Prostate gland (tissue), 2 donors: ENCODE measurements at places on chromosomes 12 and 14.

- DNase-seq, result peak; percentile 47
- H3K27me3 ChIP-seq, result no peaks in the 10 kb centered on the region
- peaks cover 11% of the 10 kb centered on the region for H3K4me1 ChIP-seq
Observed at GRCh38 chr12:753611-754472, 1.5 kb downstream of the WNK1 start.

- H3K27ac ChIP-seq, result no peak overlapping the region
- DNase-seq, result no peak
Observed at GRCh38 chr14:21090194-21090939, 8.1 kb downstream of the ZNF219 start.

GRCh38 chr12:55733858-55734257 is 5.0 kb upstream of the CD63 start:
- DNase-seq, result no peak
- no peak overlapping the region for H3K27ac ChIP-seq
- no peaks in the 10 kb centered on the region for H3K4me1 ChIP-seq

GRCh38 chr12:4388662-4389061 is 9.2 kb upstream of the FGF23 start:
- H3K4me1 ChIP-seq, result no peaks in the 10 kb centered on the region
- no peaks in the 10 kb centered on the region for H3K36me3 ChIP-seq
- H3K27me3 ChIP-seq, result peaks cover under 1% of the 10 kb centered on the region
- no peak for DNase-seq
- H3K4me3 ChIP-seq, result no peak overlapping the region

DNA sequence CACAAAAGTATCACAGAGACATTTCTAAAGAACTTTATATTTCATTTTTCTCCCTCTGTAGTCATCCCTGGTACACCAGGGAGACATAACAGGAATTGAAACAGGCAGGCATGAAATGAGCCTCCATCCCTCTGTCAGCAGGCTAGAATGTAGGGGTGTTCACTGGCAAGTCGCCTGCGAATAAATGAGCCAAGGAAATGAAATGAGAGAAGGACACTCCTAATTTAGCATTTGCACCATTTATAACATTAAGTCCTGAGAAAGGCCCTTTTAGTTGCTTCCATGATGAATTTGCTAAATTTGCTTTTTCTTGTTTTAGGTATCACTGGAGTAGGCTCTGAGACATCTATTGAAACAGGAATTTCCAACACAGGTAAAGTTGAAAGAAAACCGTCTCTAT is 192.4 kb upstream of the CNTN1 start:
- no peak for DNase-seq
- H3K27me3 ChIP-seq, result no peaks in the 10 kb centered on the region
- H3K4me1 ChIP-seq, result no peaks in the 10 kb centered on the region
- H3K4me3 ChIP-seq, result no peak overlapping the region

DNA sequence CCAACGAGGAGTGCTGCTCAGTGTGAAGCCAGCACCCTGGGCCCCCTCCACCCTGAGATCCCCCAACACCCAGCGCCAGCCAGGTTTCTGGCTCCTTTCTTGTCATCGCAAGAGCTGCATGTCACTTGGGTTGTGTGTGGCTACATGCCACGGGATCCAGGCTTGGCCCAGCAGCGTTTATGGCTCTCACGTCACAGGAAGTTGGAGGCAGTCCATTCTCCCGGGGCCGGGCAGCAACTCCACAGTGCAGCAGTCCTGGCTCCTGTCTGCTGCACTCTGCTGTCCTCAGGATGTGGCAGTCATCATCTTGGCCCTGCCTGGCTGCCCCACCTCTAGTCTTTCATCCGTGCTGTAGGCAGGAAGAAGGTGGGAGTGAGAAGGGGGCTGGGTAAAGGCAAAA is 78.3 kb downstream of the AACS start:
- no peak overlapping the region for H3K4me3 ChIP-seq
- peak; percentile 12 for DNase-seq
- H3K27ac ChIP-seq, result no peak overlapping the region
- H3K4me1 ChIP-seq, result no peaks in the 10 kb centered on the region
- H3K27me3 ChIP-seq, result no peaks in the 10 kb centered on the region

DNA sequence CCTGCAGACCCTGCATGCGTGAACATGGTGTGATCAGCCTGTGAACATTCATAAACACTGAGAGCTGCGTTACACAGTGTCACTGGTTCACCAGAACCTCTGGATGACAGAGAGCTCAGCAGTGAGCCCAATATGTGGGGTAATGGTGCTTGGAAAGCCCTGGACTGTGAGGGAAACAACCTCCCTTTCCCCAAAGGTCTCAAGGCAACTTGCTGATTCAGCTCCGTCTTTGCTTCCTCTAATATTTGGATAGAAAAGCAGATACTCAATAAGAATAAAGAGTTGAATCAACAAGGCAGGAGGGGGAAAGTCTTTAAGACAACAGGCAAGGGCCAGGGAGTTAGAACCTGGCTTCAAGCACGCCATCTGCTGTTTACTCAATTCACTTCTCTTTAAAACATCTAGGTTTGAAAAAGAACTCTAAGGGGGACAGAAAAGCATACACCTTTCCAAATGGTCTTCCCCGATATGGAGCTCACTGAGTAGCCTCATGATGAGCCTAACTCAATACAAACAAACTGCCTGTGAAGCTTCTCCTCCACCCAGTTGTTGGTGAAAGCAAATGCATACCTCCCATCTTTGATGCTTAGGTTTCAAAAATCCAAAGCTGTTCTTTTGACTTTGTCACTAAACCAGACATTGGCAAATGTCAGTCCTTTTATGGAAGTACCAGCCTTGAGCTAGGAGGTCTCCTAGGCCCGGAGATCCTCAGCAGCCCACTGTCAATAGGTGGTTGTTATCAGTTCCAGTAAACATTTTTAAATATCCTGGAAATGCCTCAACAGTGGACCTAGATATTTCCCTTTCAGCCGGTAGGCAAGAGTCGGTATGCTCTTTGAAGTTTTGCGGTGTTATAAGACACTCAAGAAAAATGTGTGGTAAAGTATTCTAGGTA is 76.1 kb downstream of the SAMD4A start:
- H3K36me3 ChIP-seq, result no peaks in the 10 kb centered on the region
- no peaks in the 10 kb centered on the region for H3K4me1 ChIP-seq
- H3K27ac ChIP-seq, result no peak overlapping the region
- H3K27me3 ChIP-seq, result no peaks in the 10 kb centered on the region
- no peak for DNase-seq
- H3K4me3 ChIP-seq, result no peak overlapping the region

DNA sequence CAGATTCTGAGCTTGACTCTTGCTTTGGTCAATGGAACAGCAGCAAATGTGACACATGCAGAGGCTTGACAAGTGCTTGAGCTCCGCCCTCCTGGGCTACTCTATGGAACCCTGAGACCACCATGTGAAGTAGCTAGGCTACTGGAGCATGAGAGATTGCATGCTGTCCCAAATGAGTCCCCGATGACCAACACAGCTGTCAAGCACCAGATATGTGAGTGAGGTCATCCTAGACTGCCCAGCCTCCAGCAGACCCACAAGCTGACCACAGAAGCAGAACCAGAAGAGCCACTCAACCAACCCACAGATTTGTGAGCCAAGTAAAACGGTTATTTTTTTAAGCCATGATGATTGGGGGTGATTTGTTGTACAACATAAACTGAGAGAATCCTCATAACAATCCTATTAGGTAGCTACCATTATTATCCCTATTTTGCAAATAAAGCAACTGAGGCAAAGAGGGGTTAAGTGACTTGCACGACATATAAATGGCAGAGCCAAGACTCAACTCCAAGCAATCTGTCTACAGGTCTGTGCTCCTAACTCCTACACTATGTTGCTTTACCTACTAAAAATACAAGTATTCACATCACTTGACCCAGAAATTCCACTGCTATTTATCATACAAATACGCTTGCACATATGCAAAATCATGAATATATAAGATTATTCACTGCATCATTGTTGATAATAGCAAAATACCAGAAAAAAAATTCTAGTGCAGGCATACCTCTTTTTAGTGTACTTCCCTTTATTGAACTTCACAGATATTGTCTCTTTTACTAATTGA is 136.2 kb downstream of the NDUFA12 start:
- no peak overlapping the region for H3K4me3 ChIP-seq
- no peaks in the 10 kb centered on the region for H3K4me1 ChIP-seq
- H3K27ac ChIP-seq, result no peak overlapping the region
- no peaks in the 10 kb centered on the region for H3K36me3 ChIP-seq
- DNase-seq, result no peak

- no peak overlapping the region for H3K4me3 ChIP-seq
- H3K36me3 ChIP-seq, result no peaks in the 10 kb centered on the region
- no peaks in the 10 kb centered on the region for H3K4me1 ChIP-seq
- DNase-seq, result no peak
- H3K27ac ChIP-seq, result no peak overlapping the region
- no peaks in the 10 kb centered on the region for H3K27me3 ChIP-seq
Observed at GRCh38 chr12:6041891-6042290, 82.6 kb downstream of the VWF start.

DNA sequence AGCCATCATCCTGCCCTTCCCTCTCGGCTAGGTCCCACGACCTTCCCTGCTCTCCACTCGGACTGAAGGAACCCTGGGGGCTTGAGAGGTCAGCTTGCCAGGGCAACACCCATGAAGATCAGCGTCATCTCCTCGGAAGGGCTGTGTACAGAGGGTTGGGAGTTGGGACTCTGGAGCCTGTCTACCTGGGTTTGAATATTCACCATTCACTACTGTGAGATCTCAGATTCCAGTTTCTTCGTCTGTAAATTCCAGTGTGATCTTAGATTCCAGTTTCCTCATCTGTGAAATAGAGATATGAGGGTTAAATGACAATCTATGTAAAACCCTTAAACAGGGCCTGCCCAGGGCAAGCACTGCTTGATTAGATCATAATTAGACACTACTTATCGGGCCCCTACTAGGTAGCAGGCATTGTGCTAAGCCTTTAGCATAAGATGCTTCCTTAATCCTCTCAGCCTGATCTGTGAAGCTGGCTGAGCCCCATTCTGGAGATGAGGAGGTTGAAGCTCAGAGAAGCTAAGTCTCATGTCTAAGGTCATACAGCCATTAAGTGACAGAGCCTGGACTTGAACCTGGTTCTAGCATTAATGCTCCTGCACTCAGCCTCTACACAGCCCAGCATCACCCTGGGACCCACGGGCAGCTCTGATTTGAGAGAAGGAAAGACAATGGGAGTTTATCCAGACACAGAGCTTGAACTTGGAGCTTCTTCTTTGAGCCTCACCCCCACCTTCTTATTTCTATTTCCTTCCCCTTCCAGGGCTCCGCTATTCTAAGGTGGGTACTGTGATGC is 612 bp upstream of the ZDHHC22 start:
- no peaks in the 10 kb centered on the region for H3K36me3 ChIP-seq
- H3K27me3 ChIP-seq, result peaks cover 22% of the 10 kb centered on the region
- H3K4me1 ChIP-seq, result peaks cover 7% of the 10 kb centered on the region

GRCh38 chr14:64005822-64006221 is 153.0 kb downstream of the SYNE2 start:
- H3K27me3 ChIP-seq, result no peaks in the 10 kb centered on the region
- no peak for DNase-seq
- no peaks in the 10 kb centered on the region for H3K36me3 ChIP-seq
- H3K4me1 ChIP-seq, result no peaks in the 10 kb centered on the region
- no peak overlapping the region for H3K4me3 ChIP-seq

GRCh38 chr14:63214417-63215196 is 10.4 kb downstream of the RHOJ start:
- DNase-seq, result no peak
- no peaks in the 10 kb centered on the region for H3K27me3 ChIP-seq
- H3K36me3 ChIP-seq, result no peaks in the 10 kb centered on the region

DNA sequence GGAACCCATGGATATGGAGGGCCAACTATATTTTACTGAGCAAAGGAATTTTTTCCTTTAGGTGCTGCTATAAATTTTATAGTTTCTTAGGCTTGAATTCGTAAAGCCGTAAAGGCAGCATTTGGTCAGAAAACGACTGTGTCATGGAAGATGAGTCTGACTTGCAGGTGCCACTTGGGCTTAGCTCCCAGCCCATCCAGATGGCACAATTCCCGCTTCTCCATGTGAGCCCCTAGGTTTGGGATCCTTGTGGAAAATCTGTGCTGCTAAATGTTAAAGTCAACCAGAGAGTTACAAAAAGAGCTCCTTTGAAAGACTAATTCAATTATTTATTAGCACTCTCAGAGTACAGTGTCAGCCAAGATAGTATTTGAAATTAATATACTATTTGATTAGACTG is 120.1 kb upstream of the NPAS3 start:
- no peaks in the 10 kb centered on the region for H3K27me3 ChIP-seq
- H3K4me1 ChIP-seq, result no peaks in the 10 kb centered on the region
- no peaks in the 10 kb centered on the region for H3K36me3 ChIP-seq
- no peak overlapping the region for H3K4me3 ChIP-seq

GRCh38 chr12:131112700-131113290 is 159.1 kb downstream of the ADGRD1 start:
- H3K27me3 ChIP-seq, result no peaks in the 10 kb centered on the region
- H3K4me3 ChIP-seq, result no peak overlapping the region
- no peak for DNase-seq
- no peak overlapping the region for H3K27ac ChIP-seq
- no peaks in the 10 kb centered on the region for H3K36me3 ChIP-seq
- no peaks in the 10 kb centered on the region for H3K4me1 ChIP-seq

- H3K4me1 ChIP-seq, result peaks cover 4% of the 10 kb centered on the region
- no peaks in the 10 kb centered on the region for H3K36me3 ChIP-seq
- H3K4me3 ChIP-seq, result peak overlapping the region; percentile 49
- H3K27ac ChIP-seq, result no peak overlapping the region
- H3K27me3 ChIP-seq, result no peaks in the 10 kb centered on the region
- DNase-seq, result peak; percentile 29
Observed at GRCh38 chr12:132559652-132560363, 50.6 kb downstream of the LRCOL1 start.

GRCh38 chr12:117684471-117684870 is 284.3 kb downstream of the KSR2 start:
- no peaks in the 10 kb centered on the region for H3K36me3 ChIP-seq
- H3K4me3 ChIP-seq, result no peak overlapping the region
- peak overlapping the region; percentile 53 for H3K27ac ChIP-seq
- H3K27me3 ChIP-seq, result no peaks in the 10 kb centered on the region

- no peaks in the 10 kb centered on the region for H3K4me1 ChIP-seq
- H3K4me3 ChIP-seq, result no peak overlapping the region
- no peaks in the 10 kb centered on the region for H3K27me3 ChIP-seq
- H3K36me3 ChIP-seq, result no peaks in the 10 kb centered on the region
- H3K27ac ChIP-seq, result no peak overlapping the region
Observed at GRCh38 chr14:69460093-69460701, 24.3 kb upstream of the PLEKHD1 start.

DNA sequence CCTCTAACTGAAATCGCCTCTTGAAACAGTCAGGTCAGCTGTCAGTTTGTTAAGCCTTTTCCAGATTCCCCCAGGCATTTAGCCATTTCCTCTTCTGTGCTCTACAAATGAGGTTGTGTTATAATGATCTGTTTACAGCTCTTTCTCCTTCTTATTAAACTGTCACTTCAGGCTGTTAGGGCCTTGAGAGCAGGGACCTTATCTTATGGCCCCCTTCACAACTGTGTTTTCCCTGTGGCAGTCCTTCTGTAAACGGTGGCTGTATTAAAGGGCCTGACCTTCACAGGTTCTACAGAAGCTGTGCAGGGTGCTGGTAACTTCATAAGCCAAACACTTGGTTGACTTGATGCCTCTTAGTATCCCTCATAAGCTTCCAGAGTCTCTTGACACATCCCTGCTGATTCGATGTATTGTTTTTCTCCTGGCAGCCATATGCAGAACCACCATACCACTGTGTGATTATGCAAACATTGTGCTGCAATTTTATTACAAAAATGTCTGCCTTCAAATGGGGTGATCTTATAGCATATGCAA is 104.7 kb downstream of the PLEKHA5 start:
- H3K36me3 ChIP-seq, result no peaks in the 10 kb centered on the region
- no peaks in the 10 kb centered on the region for H3K27me3 ChIP-seq
- no peak overlapping the region for H3K27ac ChIP-seq
- DNase-seq, result no peak
- H3K4me3 ChIP-seq, result no peak overlapping the region
